Heart right ventricle (tissue), 16 donors: ENCODE measurements at places on chromosomes 1 and 21. TPM values are rescaled to one million over a fixed set of nuclear protein-coding genes. Genes with fewer than 3 reads are reported as not detected.

DNA sequence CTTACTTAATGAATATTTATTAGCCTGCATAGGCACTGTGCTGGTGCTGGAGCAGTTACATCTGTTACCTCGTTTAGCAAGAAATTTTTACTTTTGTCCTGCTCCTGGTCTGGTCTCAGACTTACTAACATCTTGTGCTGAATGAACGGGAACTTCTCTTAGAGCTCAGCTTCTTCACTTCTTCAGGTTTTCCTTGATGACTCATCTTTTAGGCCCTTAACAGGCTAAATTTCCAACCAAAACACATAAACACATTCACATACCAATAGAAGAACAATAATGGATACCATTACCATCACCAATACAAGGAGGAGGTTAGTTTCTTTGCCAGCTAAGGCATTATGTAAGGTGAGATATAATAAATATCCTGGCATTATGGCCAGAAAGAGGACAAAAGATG lies 68.9 kb downstream of the IFI44 start:
- no peak for DNase-seq

- no peak for DNase-seq
Observed at GRCh38 chr1:177871613-177872307, 98.1 kb downstream of the SEC16B start.

- no peak for DNase-seq
Observed at GRCh38 chr1:64981601-64982533, 15.5 kb upstream of the JAK1 start.

GRCh38 chr21:42441963-42442362 lies 38.3 kb downstream of the UBASH3A start:
- DNase-seq, result no peak

DNA sequence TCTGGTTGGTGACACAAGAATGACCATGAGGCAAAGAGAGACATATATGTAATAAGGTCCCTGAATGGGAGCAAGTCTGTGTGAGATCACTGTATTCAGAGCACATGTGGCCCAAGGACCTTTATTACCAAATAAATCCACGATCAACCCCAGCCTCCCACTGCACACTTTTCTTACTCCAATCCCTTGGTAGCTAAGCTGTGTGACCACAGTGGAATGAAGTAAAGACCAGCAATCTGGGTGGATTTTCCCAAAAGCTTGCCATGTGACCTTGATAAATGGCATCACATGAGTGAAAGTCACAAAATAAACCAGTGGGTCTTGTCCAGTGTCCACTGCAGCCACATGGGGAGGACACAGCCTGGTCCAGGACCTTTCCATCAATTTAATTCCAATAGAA lies 36.7 kb upstream of the TLR5 start:
- no peak for DNase-seq

DNA sequence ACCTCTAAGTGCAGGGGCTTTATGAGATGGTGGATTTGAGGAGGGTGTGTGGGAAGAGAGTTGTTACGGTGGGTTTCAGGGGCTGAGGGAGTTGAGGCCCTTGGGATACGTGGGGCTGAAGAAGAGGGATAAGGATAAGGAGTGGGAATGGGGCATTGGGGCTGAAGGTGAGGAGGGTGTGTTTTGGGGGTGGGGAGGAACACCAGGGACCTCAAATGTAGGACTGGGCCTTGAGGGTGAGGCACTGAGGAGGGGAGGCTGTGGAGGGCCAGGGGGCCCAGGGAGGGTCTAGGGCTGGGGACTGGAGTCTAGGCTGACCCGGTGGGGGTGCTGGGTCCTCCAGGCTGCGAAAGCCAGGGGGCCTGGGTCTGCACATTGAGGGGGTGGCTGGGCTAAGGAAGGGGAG lies 1.2 kb upstream of the PLEKHM2 start:
- no peak for DNase-seq

- DNase-seq, result no peak
Observed at GRCh38 chr1:28716336-28716735, 20.4 kb upstream of the YTHDF2 start.

- no peak for DNase-seq
Observed at GRCh38 chr1:21592086-21592865, 76.9 kb downstream of the RAP1GAP start.

GRCh38 chr1:176987016-176987415 lies 177.5 kb downstream of the ASTN1 start:
- no peak for DNase-seq

- DNase-seq, result no peak
Observed at GRCh38 chr1:41364442-41365319, 3.4 kb downstream of the FOXO6 start.

DNA sequence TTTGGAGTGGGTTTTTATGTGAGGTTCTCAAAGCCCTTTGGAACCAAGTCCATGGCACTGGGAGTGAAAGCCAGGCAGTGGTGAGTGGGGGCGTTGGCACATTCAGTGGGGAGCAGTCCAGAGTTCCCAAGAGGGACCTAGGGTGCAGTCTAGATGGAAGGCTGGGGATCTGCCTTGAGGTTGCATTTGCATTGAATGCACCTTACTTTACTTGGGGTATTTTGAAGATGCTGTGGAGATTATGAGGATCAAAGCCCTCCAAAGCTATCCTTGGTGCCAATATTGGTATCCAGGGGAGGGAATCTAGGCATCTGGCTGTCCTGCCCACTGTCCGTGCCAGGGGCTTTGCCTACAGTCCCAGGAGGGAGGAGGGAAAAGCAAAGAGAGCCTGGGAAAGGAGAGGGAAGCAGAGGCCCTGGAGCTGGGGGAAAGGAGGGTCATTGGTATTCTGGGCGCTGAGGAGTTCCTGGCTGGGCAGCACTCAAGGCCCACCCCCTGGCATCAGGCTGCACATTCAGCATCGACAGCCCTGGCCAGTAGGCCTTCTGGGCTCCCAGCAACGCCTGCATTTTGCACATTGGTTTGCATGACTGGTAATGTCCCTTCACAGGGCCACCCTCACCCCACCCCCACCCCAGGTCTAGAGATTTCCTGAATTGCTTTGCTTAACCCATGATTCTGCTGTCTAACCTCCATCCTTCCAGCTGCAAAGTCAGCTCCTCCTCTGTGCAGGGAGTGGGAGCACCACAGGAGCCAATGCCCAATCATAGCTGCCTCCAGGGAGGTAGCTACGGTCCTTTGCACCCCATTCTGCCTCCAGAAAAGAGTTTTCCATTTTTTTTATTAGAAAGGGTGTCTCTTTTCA lies 843 bp upstream of the BCAN start:
- no peak for DNase-seq

DNA sequence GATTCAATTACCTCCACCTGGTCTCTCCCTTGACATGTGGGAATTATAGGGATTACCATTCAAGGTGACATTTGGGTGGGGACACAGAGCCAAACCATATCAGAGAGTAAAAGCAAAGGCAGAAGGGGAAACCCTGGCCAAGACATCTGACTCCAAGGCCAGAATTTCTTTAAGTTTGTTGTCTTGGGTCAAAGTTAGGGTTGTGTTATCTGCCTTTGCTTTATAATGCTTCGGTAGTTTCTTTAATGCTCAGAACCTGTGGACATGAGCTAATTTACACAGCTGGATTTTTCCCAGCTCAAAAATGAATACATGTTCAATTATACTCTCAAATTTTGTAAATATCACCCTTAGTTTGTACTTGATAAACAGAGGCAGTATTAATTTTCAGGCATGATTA lies 1074.4 kb downstream of the ADGRL2 start:
- DNase-seq, result no peak

GRCh38 chr21:31348188-31348587 lies 4.1 kb upstream of the TIAM1 start:
- no peak for DNase-seq

- DNase-seq, result no peak
Observed at GRCh38 chr1:99656701-99657100, 10.8 kb downstream of the PALMD start.

- DNase-seq, result no peak
Observed at GRCh38 chr1:30028939-30029338, 694.4 kb downstream of the MATN1 start.

GRCh38 chr1:46021046-46021996 lies 111.1 kb downstream of the PIK3R3 start:
- DNase-seq, result no peak

DNA sequence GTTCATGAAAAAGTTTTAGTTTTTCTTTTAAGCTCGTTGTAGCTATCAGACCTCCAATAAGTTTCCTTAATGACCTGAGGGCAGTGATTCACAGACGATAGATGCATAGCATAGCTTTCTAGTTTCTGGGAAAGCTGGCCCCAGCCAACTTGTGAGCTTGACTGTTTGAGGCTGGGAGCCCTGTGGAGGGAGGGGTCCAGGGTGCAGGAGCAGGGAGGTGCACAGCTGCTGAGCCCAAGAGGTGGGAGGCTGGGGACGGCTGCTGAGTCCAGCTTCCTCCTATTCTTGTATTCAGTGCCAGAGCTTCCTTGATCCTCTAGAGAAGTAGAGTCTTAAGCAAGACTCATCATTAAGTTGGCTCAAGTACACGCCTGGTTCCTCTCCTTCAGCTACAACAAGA lies 11.0 kb upstream of the AVPR1B start:
- no peak for DNase-seq

DNA sequence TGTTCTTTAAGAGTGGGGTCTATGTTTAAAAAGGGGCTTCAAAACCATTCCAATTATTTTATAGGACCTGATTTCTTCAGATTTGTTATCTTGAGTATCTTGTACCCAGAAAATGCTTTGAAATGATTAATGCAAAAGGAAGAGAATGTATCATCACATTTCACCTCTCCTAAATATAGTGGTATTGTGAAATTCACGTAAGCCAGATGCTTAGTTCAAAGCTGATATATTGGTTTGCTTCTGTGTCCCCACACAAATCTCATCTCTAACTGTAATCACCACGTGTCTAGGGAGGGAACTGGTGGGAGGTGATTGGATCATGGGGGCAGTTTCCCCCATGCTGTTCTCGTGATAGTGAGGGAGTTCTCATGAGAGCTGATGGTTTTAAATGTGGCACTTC lies 8.5 kb downstream of the SOAT1 start:
- DNase-seq, result no peak

DNA sequence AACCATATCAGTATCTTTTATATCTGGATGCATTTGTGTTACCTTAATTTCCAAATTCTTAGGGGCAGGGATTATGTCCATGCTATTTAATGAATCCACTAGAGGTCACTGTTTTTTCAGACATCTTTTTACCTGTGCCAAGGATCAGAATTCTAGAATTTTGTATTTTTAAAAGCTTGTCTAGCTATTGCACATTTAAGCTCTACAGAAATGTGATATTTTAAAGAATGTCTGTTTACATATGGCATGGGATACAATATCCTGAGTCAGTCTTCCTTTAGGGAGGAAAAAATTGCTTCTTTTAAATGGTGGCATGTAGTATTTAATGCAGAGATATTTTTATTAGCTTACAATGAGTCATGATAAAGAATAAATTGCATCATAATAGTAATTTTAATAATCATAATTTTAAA lies 11.3 kb downstream of the RPAP2 start:
- DNase-seq, result no peak

GRCh38 chr1:213014642-213015041 lies 1.0 kb downstream of the ANGEL2 start:
- no peak for DNase-seq

GRCh38 chr1:165828669-165829329 lies 1.4 kb downstream of the UCK2 start:
- DNase-seq, result peak; percentile 42

DNA sequence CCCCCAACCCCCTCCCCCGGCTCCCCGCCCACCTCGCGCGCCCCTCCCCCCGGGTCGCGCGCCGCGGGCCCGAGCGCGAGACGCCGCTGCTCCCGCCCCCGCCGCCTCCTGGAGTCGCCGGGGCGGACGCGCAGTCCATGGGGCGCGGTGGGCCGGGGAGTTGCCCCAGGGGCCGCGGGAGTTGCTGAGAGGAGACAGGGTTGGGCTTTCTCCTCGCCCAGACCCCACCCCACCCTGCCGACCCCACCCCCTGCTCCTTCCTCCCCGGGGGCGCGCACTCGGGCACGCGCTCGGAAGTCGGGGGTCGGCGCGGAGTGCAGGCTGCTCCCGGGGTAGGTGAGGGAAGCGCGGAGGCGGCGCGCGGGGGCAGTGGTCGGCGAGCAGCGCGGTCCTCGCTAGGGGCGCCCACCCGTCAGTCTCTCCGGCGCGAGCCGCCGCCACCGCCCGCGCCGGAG lies at the start of gene LAMC1:
LAMC1 (plus strand) TSS at position 275 of the 455 bp plus-strand sequence. CDS start 297 bp downstream, outside the sequence.
- DNase-seq, result peak; percentile 84

DNA sequence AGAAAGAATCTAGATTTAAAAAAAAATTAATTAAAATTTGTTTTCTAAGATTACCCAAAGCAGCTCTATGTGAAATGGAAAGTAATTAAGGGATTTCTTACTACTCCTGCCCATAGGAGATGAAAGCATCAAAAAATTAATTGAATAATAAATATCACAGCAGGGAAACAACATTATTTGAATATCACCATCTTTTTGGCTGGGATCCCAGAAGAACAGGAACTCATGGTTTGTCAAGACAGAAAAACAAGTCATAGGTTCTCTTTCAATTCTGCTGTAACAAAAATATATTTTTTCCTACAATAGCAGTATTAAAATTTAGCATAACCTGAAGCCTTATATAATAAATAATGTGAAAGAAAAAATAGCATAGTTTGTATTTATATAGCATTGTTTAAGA lies 1713.4 kb downstream of the NCAM2 start:
- no peak for DNase-seq

GRCh38 chr1:33852711-33853110 lies 11.2 kb upstream of the HMGB4 start:
- DNase-seq, result no peak

GRCh38 chr1:45535988-45536766 lies 14.4 kb upstream of the AKR1A1 start:
- no peak for DNase-seq

GRCh38 chr1:40658751-40659648 lies 6.5 kb downstream of the RIMS3 start:
- no peak for DNase-seq

- no peak for DNase-seq
Observed at GRCh38 chr21:20377250-20377649, 621.0 kb upstream of the NCAM2 start.

- no peak for DNase-seq
Observed at GRCh38 chr1:187655104-187655503, 826.4 kb downstream of the PLA2G4A start.

- no peak for DNase-seq
Observed at GRCh38 chr1:1928231-1929101, 9.4 kb upstream of the TMEM52 start.

GRCh38 chr1:209692745-209693504 lies 11.7 kb upstream of the HSD11B1 start:
- peak; percentile 60 for DNase-seq

The SPRR2F gene
- not detected for total RNA-seq

The OPTC gene
- not detected for total RNA-seq

The FMN2 gene
- total RNA-seq, result not detected

The ANKRD45 gene
- total RNA-seq, result 0.57 TPM

The RGS1 gene
- total RNA-seq, result 0.52 TPM

The GJA4 gene
- 37.5 TPM for total RNA-seq

The IGSF9 gene
- 0.07 TPM for total RNA-seq

The KRTAP11-1 gene
- total RNA-seq, result not detected

The EFNA3 gene
- total RNA-seq, result 0.47 TPM

The ZNF593 gene
- 26.0 TPM for total RNA-seq

The DLGAP3 gene
- 0.11 TPM for total RNA-seq

The ANGEL2 gene
- total RNA-seq, result 21.2 TPM

The KAZN gene
- total RNA-seq, result 1.9 TPM

The SNX7 gene
- 9.8 TPM for total RNA-seq
